ENCODE measurements at places on chromosomes 2 and 18.

- no peak for DNase-seq
Measured at GRCh38 chr2:74845991-74846390, 12.1 kb downstream of the HK2 start.

GRCh38 chr2:61911510-61911909 lies 6.0 kb downstream of the COMMD1 start:
- no peak for DNase-seq

DNA sequence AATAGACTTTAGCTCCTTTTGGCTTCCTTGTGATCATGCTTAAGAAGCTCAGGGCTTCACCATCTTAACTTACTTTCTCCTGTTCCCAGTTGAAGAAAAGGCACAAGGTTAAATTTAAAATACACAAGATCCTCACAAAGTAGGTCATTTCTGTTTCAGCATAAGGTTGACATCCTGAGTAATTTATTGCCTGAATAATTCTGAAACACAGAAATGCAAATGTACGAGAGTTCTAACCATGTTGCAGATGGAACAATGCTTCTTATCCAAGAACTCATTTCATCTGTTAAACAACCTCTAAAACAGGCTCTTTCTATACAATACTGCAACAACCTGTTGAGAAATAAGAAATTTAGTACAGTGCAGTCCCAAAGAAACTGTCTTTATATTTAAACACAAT lies 395.2 kb downstream of the BCL11A start:
- DNase-seq: no peak

DNA sequence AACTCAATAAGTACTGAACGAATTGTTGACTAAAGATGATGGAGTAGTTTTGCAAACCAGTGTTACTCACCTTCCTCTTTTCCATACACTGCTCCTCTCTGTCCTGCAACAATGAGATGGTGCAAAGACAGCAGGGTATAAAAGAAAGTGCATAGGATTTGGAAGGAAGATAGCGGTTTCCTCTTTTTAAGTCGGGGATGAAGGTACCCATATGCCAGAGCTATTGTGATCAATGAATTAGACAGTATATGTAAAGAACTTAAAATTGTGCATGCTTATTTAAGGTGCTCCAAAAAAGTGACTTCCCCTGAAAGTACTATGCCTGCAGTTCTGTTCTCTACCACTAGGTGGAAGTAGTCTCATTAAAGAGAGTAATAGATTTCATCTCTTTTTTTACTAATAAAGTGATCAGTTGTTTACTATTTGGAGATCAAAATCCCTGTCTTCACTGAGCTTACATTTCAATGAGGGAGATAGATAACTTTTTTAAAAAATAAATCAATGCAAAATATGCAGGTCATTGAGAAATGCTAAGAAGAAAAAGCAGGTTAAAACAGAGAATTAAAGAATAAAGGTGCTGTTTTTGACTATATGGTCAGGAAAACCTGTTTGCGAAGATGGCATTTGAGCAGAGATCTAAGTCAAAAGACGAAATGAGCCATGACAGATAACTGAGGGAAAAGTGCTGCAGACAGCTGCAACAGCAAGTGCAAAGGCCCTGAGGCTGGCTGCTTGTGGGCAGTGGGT lies 339.7 kb upstream of the SLC14A2 start:
- peak; percentile 34 for DNase-seq

DNA sequence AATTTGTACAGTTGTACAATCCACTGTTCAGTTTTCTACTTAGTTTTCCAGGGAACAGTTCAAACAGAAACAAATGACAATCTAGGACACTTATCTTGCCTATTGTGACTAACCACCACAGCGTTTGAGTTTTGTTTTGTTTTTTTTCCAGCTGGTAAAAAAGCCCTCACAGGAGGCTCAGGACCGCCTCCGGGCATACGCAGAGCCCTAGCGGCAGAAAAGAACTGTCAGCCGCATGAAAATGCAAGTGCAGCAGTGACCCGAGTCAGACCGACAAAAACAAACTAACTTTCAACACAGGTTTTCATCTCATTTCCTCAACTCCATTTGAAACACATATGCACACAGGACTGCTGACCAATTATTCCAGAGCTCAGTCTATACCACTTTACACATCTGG lies 68.6 kb downstream of the STEAP3 start:
- peak; percentile 72 for DNase-seq

DNA sequence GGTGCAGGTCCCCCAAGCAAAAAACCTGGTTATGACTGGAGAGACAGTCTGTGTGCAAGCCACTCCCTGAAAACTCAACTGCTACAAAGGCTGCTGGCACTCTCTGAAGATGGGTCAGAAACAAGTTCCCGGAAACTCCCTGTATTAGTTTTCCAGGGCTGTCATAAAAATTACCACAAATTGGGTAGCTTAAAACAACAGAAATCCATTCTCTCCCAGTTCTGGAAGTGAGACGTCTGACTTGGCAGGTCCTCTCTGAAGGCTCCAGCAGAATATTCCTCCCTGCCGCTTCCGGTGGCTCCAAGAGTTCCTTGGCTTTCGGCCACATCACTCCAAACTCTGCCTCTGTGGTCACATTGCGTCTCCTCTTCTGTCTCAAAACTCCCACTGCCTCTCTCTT lies 30.1 kb upstream of the SERPINE2 start:
- no peak for DNase-seq

DNA sequence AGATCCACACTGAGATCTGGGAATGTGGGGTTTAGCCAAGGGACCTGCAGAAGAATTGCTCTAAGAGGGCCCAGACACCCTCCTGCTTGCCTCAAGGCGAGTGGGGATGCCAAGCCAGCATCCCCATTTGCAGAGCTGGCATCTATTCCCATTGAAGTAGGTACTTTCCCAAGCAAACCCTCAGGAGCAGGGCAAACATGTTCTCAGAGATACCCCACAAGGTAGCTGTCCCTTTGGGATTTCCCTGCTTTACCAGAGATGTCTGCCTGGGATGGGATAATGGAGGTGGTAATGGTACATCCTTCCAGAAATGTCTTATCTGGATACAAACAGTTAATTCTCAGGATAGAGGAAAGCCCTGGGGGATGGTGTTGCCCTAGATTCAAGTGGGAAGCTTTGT lies 51.2 kb downstream of the GYPC start:
- DNase-seq: no peak

GRCh38 chr2:105383432-105384166 lies 15.3 kb downstream of the FHL2 start:
- no peak for DNase-seq

- DNase-seq: no peak
Measured at GRCh38 chr2:42557306-42557705, 11.1 kb upstream of the MTA3 start.

- DNase-seq: no peak
Measured at GRCh38 chr18:68284236-68284780, 430.6 kb downstream of the TMX3 start.

GRCh38 chr18:78912844-78913243 lies 66.8 kb upstream of the SALL3 start:
- DNase-seq: no peak

- DNase-seq: no peak
Measured at GRCh38 chr2:21836719-21837118, 713.0 kb downstream of the TDRD15 start.

DNA sequence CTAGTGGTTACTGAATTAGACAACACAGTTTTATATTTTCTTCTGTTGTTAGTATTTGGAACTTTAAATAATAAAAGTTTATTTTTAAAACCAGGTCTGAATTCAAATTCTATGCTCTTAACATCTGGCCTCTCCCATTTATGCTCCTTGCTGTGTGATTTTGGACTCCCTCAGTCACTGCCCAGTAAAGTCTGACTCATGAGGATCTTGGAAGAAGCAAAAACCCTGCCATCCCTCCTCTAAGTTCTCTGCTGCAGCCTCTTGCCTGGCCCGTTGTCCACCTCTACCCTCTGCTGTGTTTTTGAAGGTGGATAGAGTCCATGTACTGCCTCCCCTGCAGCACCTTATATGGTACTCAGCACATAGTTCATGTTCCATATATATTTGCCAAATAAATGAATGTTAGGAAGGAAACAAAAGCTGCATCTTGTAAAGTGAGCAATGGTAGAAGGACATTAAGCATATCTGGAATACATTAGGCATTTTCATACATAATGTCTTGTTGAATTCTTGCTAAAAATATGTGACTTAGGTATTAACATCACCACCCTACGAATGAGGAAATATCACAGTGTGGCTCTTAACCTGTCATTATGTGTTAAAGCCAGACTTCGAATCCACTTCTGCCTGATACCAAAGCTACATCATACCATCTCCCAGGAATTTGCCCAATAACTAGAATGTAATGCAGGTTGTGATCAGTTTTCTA lies 62.1 kb downstream of the THNSL2 start:
- no peak for DNase-seq

DNA sequence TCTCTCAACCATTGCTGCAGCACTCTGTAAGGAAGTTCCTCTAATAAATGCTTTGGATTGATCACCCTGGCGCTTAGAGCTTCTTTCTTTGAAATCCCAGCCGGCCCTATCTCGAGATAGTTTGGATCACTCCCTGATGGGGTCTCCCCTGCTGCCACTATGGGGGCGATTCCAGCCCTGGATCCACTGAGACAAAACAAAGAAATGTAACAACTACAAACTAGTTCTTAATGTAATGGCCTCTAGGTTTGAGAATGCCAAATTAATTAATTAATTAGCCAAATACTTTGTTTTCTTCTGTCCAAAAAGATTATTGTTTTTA lies 15.2 kb downstream of the SRSF7 start:
- DNase-seq: no peak

DNA sequence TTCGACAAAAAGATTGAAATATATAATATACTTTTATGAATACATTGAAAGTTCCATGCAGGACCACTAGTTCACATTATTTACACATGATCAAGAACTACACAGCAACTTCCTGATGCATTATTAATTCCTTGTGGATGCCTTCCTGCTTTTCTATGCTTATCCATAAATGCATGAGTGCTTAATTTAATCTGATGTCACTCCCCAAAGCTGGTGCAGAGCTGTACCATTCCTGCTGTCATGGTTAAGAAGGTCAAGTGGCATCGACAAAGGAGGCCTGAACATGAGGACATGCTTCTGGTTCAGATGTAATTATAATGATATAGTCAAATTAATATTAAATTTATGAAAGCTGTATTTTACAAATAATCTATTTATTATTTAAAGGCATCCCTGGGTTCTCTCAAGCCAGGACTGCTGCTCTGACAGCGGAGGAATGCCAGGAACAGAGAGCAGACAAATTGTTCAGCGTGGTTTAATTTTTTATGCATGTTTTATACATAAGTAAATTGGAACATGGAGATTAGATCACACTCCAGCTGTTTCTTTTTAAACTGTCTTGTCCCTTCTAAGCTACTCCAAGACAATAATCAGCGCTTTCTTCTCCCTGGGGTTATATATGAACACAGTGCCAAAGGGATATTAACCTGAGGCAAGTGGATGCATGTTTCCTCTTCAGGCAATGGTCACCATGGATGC lies 307.3 kb upstream of the CNTNAP5 start:
- DNase-seq: no peak

DNA sequence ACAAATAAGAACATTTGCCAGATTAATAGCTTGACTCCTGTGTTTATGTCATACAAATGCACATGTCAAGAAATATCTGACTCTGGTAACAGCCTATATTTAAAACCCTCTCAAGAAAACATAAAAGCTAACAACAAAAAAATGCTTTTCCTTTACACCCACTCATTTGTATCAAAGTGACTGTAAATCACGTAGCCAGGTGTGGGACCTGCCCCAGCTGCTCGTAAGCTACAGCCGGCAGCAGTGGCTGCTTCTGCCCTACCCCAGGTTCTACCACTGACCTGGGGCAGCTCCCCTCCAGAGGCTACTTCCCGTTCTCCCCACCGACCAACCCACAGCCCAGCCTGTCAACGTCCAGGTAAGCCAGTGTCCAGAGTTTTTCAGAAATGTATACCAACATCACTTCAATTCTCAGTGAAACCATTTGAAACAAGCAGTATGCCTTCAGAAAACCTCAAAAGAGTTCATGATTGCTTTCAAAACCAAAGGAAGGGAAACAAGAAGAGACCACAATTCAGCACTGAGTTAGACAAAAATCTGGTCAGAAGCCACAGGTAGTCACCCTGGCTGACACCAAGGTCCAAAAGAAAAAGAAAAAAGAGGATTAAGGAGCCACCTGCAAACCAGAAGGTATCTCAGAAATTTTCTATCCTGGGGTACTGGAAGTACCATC lies 40.4 kb downstream of the KIDINS220 start:
- no peak for DNase-seq

- DNase-seq: no peak
Measured at GRCh38 chr2:198044777-198045176, 240.4 kb downstream of the PLCL1 start.

DNA sequence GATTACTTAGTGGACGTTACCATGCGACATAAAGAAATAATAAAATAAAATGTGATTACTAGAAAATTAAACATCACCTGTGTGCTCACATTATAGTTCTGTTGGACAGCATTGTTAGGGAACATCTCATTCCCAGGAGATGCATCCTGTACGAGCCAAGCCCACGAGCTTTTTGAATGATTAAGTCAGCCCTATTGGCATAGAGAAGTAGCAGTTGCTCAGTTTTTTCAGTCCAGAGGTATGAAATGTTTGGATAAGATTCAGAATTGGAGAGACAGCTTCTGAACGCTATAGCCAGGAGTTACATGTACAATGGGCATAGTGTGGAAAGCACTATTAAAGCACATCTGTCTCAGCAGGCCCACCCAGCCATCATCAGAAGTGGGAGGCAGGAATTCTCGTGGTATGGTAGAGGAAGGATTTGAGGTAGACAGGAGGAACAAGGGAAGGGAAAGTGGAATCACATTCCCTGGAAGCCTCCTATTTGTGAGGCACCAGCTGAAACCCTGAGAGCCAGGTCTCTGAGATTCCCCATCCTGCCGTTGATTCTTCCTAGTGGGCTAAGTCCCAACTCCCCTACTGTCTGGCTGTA lies 8.6 kb downstream of the SPATS2L start:
- DNase-seq: no peak

- no peak for DNase-seq
Measured at GRCh38 chr2:8983571-8983970, 19.9 kb downstream of the MBOAT2 start.

DNA sequence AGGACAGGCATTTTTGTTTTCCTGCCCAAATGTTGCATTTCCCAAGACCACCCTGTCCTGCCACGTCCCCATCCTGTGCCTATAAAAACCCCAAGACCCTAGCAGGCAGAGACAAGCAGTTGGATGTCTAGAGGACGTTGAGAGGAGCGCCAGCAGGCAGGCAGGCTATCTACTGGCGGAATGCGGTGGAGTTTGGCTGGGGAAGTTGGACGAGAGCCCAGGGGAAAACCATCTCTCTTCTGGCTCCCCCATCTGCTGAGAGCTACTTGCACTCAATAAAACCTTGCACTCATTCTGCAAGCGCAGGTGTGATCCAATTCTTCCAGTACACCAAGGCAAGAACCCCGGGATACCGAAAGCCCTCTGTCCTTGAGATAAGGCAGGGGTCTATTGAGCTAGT lies 72.5 kb downstream of the ARL6IP6 start:
- no peak for DNase-seq
